ENCODE measurements at places on chromosomes 16 and 17.

- DNase-seq, result no peak
Measured at GRCh38 chr16:27638833-27639560, 89.1 kb downstream of the KATNIP start.

DNA sequence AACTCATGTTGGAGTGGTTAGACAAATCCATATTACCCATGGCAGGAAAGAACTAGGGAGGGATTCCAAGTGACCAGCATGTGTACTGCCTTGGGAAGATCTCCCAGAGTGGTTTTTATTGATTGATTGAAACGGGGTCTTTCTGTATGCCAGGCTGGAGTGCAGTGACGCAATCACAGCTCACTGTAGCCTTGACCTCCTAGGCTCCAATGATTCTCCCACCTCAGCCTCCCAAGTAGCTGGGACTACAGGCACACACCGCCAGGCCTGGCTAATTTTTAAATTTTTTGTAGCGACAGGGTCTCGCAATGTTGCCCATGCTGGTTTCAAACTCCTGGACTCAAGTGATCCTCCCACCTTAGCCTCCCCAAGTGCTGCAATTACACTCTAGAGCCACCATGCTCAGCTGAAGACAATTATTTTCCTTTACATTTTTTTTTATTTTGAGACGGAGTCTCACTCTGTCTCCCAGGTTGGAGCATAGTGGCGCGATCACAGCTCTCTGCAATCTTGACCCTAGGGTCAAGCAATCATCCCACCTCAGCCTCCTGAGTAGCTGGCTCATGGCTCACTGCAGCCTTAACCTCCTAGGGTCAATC lies 2.5 kb upstream of the TMUB2 start:
- DNase-seq, result no peak

DNA sequence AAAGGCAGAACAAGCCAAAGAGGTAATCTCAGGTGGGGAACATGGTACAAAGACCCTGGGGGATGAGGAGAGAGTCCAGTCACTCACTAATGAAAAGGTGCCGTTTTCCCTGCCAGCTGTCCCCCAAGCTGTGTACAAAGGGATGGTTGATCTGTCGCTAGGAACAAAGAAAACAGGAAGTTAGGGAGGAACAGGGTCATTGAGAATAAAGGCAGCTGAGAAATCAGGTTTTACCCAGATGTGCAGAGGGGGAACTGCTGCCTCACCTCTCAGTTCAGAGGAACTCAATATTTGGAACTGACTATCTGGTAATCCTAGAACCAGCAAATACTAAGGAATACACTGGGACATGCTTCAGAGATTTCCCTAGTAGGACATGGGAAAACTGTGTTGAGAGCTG lies 1.5 kb downstream of the RSKR start:
- no peak for DNase-seq

DNA sequence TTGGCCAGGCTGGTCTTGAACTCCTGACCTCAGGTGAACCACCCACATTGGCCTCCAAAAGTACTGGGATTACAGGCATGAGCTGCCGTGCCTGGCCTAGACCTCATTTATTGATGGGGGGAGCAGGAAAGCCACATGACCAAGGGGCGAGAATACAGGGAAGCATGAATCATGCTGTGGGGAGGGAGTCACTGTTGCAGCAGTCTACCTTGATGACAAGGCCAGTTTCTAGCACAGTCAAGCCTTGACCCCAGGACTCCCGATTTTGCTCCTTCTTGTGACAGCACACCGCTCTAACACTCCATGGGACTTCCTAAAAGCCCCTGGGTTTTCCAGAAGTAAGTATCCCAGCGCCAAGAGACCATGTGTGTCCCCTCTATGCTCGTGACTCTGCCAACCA lies 42.9 kb upstream of the IRF8 start:
- DNase-seq, result no peak

- DNase-seq, result no peak
Measured at GRCh38 chr16:2950773-2951172, 13.3 kb upstream of the KREMEN2 start.

GRCh38 chr17:17906418-17907215 lies 65.6 kb downstream of the TOM1L2 start:
- no peak for DNase-seq

DNA sequence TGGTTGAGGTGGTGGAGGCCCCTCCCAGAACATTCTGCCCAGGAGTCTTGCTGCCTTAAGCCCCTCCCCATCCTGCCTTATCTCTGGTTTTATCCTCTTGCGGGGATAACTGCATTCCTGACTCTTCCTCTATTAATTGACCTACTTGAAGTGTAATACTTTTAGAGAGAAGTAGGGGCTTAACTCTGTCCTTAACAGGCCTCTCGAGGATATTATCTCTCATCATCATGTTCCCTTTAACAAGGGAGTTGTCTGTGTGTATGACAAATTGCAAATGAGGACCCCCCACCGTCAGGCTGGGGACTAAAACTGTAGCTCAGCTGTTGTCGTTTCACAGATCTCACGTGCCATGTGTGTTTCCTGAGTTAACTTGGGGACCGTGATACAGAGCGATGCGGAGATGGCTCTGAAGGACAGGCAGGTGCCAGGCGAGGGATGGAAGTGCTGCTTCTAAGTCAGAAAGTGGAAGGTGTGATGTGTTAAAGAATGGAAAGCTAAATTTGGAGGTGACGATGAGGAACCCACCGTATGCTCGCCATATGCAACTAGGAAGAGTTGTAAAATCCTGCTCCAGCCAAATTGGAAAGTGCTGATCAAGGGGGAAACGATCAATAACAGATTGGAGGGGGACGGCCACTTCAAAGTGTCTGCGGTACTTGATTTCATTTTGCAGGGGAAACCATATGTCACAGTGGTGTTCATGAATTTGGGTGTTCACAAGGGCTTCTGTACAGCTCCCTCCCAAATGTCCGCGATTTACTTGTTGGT lies 106.3 kb downstream of the RPTOR start:
- no peak for DNase-seq

GRCh38 chr16:3020604-3021448 lies 658 bp downstream of the TNFRSF12A start:
- DNase-seq, result peak; percentile 93

GRCh38 chr17:57489321-57489720 lies 233.0 kb downstream of the MSI2 start:
- DNase-seq, result no peak

- DNase-seq, result no peak
Measured at GRCh38 chr17:3036800-3037199, 26.6 kb downstream of the OR1D5 start.

DNA sequence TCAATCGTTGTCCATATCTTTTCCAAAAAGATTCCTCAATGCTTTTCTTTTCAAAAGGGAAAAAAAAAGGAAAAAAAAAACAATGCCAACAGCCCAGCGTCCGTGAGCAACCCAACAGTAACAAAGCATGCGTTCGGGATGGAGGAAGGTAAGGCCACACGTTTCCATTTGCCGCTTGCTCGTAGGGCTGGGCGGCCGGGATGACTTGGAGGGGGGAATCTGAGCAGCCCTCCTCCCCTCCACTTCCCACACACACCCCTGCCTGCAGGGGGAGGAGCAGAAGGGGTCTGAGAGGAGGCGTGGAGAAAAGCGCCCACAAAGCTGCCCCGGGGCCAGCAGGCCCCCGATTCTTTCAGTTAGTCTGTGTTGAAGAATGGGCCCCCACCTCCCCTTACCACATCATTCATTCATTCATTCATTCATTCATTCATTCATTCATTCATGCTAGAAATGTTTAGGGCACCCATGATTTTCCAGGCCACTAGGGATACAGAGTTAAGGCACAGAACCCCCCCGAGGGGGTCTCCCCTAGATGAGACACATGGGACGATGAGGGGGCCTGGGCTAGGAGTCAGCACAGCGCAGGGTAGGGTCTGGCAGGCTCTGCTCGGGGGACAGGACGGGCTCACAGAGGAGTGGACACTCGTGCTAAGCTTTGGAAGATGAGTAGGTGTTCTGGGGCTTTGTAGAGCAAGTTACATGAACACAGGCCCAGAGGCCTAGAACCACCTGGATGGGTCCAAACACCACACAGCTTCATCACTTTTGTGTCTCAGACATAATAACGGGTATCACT lies 10.9 kb upstream of the TBX2 start:
- no peak for DNase-seq

DNA sequence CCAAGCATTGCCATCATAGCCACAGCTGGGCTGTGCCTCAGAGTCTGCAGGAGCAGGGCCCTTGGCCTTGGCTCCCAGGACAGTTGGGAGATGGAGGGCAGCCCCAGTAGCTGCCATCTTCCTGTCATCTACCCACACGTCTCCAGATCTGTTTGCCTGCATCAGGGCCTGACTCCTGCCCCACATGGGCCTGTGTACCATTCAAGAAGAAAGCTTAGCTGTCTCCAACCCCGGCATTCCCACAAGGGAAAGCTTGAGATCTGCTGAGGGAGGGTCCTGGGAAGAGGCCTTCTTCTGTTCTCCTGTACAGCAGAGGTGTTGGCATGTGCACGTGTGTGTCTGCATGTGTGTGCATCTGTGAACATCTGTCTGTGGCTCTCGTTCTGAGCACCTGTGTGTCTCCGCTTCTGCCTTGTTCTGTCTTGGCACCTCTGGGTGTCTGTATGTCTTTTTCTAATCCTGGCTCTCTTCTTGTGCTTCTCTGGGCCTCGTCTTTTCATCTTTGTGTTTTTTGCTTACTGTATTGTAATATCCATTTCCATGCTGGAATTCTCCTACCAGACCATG lies 122.2 kb downstream of the MRM1 start:
- no peak for DNase-seq

DNA sequence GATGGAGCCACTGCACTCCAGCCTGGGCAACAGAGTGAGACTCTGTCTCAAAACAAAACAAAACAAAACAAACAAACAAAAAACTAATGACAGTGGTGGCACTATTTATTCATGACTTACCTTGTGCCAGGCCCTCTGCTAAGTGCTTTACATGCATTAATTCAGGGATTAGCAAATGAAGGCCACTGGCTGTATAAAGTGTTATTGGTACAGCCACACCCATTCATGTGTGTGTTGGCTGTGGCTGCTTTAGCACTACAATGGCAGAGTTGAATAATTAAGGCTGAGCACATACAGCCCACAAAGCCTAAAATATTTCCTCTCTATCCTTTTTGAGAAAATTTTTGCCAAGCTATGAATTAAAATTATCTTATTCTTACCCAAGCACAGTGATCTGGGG lies 531.8 kb upstream of the CDH5 start:
- no peak for DNase-seq

DNA sequence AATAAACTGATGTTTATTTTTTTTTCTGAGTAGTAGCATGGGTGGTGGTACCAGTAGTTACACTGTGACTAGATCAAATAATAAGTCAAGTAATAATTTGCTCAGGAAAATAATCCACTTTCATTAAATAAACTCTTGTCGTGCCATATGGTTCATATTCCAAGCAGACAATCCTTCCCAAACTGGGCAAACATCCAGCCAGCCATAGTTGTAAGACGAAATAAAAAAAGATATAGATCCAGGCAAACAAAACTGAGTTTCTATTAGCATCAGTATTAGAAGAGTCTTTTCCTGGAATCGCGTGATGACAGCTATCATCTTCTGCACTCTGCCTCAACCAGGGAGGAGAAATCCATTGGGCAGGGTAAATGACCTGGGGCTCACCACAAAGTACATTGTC lies 508.4 kb upstream of the GOT2 start:
- peak; percentile 44 for DNase-seq

GRCh38 chr16:64440421-64440831 lies 681.4 kb downstream of the CDH11 start:
- DNase-seq, result peak; percentile 97

DNA sequence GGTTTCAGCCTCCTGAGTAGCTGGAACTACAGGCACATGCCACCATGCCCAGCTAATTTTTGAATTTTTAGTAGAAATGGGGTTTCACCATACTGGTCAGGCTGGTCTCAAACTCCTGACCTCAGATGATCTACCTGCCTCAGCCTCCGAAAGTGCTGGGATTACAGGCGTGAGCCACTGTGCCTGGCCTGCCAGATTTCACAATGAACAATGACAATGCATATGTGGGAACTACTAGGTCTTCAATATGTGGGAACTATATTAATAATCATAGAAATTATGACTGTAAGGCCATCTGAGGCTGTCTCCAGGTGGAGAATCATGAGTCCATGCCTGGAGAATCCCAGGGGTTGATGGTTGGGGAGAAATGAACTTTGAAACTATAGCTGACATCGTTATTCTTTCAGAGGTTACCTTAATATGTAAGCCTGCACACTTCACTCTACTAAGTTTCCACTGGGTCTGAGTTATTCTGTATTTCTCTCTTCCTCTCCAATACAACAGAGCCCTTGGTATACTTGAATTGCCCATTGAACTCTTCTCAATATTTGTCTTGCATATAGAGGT lies 7.2 kb upstream of the DRC7 start:
- DNase-seq, result no peak

DNA sequence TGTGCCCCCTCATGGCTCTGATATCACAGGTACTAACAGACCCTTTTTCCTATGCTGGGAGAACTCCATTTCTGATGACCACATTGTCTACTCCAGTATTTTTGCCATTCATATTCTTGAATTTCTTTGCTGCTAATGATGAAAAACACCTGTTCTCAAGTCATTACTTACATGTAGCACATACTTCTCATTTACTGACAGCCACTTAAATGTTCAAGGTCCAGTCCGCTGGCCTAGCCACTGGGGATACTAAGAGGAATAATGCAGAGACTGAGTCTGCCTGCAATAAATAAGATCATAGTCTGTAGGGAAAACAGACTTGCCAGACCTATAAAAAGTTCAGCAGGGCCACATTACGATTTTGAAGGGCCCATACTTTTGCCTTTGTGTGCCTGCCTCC lies 27.5 kb downstream of the TEX14 start:
- DNase-seq, result no peak

DNA sequence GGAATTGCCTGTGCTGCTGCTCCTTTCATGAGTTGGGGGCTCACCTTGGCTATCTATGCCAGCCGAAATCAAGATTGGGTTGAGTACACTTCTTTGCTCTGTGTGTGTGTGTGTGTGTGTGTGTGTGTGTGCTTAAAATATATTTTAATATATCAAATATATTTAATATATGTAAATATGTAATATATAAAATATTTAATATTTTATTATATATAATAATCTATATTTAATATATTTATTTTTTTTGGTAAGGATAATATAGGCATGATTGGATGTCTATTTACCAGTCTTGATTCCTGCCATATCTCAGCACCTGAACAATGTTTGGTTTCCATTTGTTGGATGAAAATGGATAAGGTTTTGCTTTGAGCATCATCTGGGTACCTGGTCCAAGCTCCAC lies 399.3 kb downstream of the CA10 start:
- DNase-seq, result no peak

- DNase-seq, result no peak
Measured at GRCh38 chr17:10907370-10907769, 69.5 kb upstream of the PIRT start.

DNA sequence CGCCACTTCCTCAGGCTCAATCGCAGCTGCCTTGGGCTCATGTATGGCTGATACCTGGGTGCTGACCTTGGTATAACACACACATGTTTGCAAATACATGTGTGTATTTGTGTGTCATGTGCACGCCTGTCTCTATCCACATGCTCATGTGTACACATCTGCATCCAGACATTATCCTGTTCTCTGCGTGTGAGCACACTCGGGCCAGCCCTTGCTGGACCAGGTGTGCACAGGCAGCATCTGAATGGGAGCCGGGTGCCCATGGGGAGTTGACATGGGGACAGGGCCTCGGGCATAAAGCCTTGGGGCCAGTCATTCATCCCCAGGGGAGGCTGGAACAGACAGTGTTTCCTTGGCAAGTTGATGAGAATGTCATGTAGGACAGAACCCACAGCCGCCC lies 29.1 kb upstream of the CRHR1 start:
- no peak for DNase-seq

- DNase-seq, result no peak
Measured at GRCh38 chr17:2380950-2381649, 19.8 kb downstream of the MNT start.

GRCh38 chr16:86604436-86605193 lies 26.3 kb downstream of the FOXL1 start:
- DNase-seq, result no peak

GRCh38 chr16:48420437-48420836 lies 35.2 kb upstream of the SIAH1 start:
- DNase-seq, result no peak
